ENCODE measurements at places on chromosomes 6 and 20.
A peak's percentile ranks its signal among the peaks of the same experiment; 100 is the strongest.

- no peak for DNase-seq
Observed at GRCh38 chr20:32685541-32686529, 12.1 kb upstream of the C20orf203 start.

GRCh38 chr6:129623008-129623732, 86.8 kb downstream of the ARHGAP18 start:
- DNase-seq, result no peak

GRCh38 chr6:150894191-150894744, 28.8 kb downstream of the MTHFD1L start:
- no peak for DNase-seq

- DNase-seq, result no peak
Observed at GRCh38 chr6:18186033-18186432, 30.8 kb downstream of the KDM1B start.

GRCh38 chr20:17897566-17898307, 70.9 kb downstream of the SNX5 start:
- DNase-seq, result no peak

DNA sequence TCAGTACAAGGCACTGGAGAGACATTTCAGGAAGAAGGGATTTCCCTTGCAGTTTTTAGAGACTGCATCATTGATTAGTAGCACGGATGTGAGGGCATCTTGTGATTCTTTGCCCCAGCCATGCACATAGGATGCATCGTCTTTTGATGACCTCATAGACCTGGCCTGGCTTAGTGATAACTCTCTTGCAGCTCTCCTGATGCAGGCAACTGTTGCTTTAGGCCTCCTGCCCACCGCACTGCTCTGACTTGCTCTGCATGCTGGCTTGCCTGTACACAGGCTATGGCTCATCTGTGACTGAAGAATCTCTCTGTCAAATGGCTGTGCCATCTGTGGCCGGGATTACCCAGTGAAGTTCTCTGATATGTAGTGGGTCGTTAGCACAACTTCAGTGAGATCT, 207.7 kb upstream of the PTCHD4 start:
- DNase-seq, result peak; percentile 48

DNA sequence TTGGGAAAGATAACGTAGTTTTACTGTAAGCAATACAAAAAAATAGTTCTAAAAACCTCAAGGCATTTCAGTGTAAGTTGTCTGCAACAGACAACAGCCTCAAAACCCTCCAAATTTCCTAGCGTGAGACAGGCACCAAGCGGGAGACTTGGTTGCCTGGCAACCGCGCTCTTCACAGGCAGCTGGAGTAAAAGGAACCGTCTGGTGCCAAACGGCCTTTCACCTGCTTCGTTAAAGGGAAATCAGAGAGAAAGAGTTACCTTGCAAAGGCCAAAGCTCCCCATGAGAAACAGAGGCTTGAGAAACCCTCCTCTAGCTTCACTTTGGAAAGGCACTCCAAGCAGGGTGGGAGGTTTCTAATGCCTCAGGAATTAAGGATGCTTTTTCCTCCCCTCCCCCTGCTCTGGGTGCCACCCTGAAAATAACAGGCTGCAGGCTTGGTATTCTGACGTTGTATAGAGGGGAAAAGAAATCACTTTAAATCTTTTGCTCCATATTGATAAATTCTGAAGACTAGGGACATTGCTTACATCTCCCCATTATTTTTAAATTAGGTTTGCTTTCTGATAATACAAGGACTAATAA, 129.7 kb upstream of the UFL1 start:
- no peak for DNase-seq

DNA sequence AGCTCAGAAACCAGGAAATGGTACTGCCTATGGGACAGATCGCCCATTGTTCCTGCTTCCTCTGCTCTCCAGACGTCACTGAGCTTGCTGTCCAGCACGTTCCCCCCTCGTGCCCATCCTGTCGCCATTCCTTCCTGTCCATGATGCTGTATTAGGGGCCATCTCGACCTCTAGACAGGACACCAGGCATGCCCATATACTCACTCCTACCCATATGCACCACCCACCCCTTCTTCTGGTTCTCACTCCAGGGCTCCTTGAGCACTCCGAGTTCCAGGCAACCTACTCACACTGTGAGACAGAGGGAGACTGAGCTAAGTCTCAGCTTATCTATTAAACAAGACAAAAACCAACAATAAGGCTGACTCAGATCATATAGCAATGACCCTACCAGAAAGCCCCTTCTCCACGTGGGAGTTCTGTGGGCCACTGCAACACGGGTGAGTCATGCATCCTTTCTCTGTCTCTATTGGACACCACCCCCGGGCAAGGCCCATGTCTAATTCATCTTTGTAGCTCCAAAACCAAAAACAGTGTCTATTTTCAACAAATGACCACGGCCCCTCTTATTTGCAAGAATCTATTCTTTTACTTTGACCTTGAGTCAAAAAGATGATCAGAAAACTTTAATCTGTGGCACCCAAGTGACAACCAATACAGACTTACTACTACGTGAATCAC, 65.7 kb downstream of the PSMG4 start:
- DNase-seq, result peak; percentile 93

DNA sequence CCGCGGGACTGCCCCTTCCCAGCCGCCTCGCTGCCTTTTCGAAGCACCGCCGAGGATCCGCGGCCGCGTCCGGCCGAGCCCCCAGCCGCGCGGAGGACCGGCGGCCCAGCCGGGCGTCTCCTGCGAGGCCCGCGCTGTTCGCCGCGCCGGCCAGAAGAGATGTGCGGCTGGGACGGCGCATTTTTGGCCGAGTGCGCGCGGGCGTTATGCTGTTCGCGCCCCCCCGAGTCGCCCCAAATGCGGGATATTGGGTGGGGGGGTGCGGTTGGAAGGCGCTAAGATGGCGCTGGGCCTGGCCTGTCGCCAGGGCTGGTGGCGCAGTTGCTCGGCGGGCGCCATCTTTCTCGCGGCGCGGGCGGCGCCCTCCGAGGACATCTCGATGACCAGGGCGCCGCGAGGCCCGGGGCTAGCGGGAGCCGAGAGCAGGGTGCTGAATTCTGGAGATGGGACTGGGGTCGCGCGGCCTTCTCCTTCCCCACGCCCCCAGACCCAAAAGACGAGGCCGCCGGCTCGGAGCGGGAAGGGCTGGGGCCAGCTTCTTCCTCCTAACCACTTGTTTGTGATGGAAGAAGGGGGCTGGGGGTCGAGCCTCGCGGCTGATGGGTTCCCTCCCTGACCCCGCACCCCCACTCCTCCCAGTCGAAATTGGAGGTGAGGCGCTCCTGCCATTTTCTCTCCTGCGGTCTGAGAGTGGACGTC, 1.5 kb downstream of the BICRAL start:
- DNase-seq, result no peak
